ENCODE measurements at places on chromosomes 16 and 17.

DNA sequence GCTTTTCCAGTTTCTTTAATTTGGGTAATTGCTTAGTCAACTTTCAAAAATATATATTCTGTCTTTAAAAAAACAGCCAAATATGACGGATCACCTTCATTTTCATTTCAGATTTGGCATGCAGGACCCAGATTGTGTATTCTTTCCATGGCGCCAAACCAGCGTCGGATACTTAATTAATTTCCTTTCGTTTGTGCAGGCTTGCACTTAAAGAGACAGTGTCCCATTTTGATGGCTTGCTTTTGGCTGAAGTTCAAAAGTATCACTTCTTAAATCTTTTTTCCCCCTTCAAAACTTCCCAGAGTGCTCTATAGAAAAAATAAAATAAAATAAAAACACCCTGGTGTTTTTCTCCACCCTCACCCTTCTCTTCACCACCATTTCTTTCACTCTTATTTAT lies 394.5 kb upstream of the SOX9 start:
- DNase-seq: no peak

DNA sequence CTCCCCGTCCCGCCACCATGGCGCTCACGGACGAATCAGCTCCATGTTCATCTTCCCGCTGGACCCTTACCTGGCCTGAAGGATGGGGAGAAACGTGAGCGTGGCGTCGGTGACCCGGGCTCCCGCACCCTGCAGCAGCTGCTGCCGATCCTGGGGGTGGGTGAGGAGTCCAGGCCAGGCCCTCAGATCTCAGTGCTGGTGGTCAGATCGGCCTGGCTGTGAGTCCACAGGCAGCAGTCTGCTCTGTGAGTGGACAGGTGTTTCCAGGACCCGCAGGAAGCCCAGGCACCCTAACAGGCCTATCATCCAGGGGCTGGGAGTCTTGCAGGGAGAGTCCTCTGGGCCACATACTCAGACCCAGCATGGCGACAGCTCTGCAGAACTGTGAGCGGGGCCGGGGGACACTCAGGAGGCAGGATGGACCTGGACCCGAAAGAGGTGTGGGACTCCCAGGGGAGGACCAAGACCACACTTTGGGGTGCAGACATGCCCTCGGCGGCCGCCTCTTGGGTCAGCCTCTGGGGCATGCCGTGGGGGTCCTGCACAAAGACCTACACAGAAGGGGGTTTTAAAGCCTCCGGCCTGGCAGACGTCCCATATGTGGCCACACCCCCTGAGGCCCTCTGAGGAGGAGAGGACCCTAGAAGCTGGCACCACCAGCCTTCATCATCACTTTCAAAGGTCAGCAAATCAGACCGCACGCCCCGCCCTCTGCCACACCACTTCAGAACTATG lies 27.2 kb upstream of the ZNF469 start:
- DNase-seq: no peak

- DNase-seq: peak; percentile 53
Observed at GRCh38 chr17:75240394-75241142, 20.8 kb downstream of the GGA3 start.

DNA sequence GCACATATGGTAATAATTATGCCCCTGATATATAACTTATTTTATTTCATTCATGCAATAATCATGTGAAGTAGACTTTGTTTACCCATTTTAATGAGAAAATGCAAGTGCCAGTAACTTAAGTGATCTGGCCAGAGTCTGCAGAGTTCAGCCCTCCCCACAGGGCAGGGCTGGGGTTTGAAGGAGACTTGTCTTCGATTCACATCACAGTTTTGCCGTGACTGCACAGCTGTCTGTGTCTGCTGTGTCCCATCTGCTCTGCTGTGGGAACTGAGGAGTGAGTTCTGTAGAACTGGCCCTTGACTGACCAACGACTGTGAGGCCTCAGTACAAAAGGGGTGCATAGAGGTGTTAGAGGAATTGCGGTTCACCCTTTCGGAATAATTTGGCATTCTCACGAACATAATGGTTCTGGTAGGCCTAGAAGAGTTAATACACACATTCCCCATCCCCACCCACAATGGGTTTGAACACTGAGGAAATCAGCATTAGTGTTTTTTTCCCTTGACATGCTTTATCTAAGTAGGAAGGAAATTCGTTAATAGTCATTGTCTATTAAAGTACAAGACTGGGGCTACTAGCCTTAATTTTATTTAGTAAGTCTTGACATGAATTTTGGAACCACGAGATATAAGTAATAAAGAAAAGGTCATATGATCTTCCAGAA lies 113.6 kb upstream of the MON1B start:
- no peak for DNase-seq

GRCh38 chr16:2341456-2342447 lies 1.2 kb upstream of the ABCA3 start:
- no peak for DNase-seq

DNA sequence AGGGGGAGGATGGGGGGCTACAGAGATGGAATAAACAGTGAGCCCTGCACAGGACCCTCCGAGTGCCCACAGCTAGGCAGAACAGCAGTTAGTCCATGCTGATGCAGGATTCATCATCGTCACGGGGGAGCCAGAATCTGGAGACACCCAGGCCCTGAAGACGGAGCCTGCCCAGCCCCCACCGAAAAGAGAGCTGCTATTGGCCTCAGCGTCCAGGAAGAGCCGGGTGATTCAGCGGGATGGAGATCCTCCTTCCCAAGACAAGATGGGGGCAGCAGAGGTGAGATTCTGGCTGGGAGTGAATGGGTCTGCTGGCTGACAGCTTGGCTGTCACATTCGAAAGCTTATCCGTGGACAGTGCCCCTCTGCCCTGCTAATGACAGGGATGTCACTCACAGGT lies 133.6 kb upstream of the CRHR1 start:
- no peak for DNase-seq

GRCh38 chr17:61200339-61200715 lies 199.3 kb upstream of the TBX2 start:
- no peak for DNase-seq

DNA sequence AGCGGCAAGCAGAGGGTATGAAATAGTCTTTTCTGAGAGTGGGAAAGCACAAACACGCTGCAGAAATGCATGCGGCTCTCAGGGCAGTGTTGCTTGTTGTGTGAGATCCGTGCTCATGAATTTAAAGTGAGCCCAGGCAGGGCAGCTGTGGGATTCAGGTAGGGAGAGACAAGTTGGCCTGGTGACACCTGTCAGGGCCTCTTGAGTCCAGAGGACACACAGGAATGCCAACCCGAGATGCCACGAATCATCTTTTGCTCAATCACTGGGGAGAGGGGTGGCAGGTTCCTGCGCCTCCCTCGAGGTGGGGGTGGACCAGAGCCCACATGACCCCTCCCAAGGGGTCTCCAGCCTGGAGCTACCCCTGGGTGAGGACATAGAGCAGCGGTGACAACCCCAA lies 211.9 kb downstream of the GSG1L start:
- no peak for DNase-seq

GRCh38 chr17:76379275-76379641 lies 5.2 kb upstream of the SPHK1 start:
- no peak for DNase-seq

DNA sequence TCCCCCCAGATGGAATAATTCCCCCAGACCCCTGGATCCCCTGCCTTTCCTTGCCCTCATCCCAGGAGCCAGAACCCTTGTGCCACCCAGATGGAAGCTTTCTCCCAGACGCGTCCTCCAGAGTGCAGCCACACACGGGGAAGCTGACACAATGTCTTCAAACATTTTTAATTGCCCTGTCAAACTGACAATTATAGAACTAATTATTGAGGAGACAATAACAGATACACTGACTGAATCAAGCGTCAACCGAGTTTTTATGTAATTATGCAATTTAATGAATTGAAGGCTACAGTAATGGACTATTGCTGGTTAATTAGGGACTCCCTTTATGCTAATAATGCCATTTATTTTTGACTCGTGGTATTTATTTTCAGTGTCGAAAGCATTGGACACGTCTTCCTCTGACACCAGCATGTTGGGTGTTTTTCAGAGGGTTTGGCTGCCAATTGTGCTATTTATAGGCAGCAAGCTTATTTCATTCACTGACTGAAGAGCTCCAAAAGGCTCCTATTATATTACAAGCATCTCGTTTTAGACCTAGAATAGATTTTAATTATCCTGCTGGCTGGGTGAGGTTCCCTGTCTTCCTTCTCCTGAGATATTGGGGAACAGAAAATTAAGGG lies 298.2 kb upstream of the C16orf82 start:
- no peak for DNase-seq

DNA sequence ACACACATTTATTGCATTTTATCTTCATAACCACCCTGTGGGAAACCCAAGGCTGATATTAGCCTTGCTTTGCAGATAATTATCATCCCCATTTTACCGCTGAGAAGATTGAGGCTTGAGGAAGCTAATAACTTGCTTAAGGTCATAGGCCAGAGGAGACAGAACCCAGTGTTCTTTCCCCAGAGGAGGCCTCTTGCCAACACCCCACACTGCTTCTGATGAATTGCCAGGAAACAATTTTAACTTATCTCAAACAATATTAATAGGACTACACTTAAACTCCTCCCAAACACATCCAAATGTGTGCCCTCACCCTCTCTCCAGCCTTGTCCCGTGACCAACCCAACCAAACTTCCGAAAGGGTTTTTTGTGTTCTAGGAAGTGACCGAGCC lies 2.1 kb upstream of the SPG7 start:
- no peak for DNase-seq

- no peak for DNase-seq
Observed at GRCh38 chr16:86814256-86814655, 235.9 kb downstream of the FOXL1 start.

DNA sequence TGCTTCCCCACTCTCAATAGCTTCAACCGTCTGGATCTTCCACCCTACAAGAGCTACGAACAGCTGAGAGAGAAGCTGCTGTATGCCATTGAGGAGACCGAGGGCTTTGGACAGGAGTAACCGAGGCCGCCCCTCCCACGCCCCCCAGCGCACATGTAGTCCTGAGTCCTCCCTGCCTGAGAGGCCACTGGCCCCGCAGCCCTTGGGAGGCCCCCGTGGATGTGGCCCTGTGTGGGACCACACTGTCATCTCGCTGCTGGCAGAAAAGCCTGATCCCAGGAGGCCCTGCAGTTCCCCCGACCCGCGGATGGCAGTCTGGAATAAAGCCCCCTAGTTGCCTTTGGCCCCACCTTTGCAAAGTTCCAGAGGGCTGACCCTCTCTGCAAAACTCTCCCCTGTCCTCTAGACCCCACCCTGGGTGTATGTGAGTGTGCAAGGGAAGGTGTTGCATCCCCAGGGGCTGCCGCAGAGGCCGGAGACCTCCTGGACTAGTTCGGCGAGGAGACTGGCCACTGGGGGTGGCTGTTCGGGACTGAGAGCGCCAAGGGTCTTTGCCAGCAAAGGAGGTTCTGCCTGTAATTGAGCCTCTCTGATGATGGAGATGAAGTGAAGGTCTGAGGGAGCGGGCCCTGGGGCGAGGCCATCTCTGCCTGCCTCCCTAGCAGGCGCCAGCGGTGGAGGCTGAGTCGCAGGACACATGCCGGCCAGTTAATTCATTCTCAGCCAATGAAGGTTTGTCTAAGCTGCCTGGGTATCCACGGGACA lies 11.1 kb upstream of the CLEC18A start:
- DNase-seq: no peak

DNA sequence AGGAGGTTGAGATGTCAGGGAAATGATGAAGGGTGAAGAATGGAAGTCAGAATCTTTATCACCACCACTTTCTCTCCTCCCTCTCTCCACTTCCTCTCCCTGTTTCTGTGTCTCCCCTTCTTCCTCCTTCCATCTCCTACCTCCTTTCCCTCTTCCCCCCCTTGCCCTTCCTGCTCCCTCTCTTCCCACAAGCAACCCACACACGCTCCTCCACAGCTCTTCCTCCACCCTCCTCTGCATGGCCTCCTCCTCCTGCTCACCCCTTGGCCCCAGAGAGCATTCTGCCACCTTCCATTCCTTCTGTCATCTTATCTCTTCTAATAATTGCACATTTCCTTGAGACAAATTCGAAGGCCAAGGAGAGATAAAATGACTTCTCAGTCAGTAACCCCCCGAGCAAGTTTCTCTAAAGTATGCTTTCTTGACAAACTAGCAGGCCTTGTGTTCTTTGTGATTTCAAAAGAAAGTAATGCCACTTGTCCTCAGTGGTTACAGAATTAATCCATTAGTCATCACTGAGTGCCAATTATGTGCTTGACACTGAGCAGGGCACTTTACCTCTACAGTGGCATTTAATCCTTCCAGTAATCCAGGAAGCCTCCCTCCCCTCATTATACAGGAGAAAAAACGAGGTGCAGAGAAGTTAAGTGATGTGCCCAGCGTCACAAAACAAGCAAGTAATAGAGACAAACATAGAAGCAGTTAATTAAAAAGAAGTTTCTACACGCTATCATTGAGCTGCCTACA lies 72.3 kb upstream of the CCL1 start:
- DNase-seq: no peak

DNA sequence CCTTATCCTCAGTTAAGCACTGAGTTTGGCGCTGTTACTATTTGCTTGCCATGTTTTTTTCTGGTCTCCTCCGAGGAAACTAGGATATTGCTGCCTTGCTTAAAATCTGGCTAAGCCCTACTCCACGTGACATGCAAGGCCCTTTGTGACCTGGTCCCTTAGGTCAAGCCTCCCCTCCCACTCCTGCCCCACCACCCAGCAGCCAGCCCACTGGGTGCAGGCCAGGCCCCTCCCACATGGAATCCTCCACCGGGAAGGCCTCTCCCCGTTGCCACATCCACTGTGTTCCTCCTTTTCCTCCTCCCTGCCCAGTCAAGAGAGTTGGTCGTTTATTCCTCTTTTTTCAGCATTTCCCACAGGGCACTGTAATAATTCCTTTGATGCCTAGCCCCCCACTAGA lies 16.2 kb downstream of the PSMD3 start:
- DNase-seq: no peak

DNA sequence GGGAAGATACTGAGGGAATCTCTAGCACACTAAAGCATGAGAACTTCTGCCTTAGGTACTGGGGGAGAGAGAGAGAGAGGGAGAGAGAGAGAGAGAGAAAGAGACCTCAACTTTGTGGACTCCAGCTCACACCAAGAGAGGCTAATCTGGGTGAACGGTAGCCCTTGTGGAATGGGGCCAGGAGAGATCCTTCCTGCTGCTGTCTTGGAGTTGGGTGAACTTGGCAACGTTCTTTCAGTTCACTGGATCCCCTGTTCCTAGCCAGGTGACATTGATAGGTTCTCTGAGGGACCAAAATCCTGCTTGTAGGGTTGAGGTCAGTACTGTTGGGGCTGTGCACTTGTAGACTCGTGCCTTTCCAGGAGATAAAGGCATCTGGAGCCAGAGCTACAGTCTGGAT lies 26.5 kb upstream of the WFIKKN2 start:
- DNase-seq: no peak

- no peak for DNase-seq
Observed at GRCh38 chr17:17107281-17107680, 65.0 kb downstream of the MPRIP start.

- peak; percentile 87 for DNase-seq
Observed at GRCh38 chr17:75096082-75096625, 8.4 kb downstream of the SLC16A5 start.

GRCh38 chr17:30203471-30203981 lies 32.0 kb downstream of the SLC6A4 start:
- DNase-seq: no peak

- DNase-seq: no peak
Observed at GRCh38 chr17:6361733-6362132, 73.2 kb downstream of the AIPL1 start.

GRCh38 chr17:60333628-60334031 lies 58.3 kb downstream of the USP32 start:
- DNase-seq: no peak

GRCh38 chr16:29900102-29900887 lies at the start of gene ASPHD1:
Gene ASPHD1, plus strand, starts transcription at chr16:29900488. Its CDS starts 484 bp downstream, at chr16:29900972.
- DNase-seq: peak; percentile 95

GRCh38 chr16:56947604-56947995 lies 14.2 kb upstream of the CETP start:
- DNase-seq: no peak

Measured in Calu3 (cell line).